ENCODE measurements at places on chromosomes 6 and 20.

DNA sequence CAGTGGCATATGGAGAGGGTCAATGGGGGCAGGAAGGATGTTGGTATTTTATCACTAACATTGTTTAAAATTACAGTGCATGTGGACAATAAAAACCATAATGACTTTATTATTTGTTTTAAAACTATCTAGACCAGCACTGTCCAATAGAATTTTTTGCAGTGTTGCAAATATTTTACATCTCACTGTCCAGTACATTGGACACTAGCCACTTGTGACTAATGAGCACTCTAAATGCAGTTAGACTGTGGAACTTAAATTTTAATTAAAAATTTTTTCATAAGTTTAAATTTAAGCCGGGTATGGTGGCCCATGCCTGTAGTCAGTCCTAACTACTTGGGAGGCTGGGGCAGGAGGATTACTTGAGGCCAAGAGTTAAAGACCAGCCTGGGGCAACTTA lies 101.7 kb downstream of the DTD1 start:
- DNase-seq, result no peak

DNA sequence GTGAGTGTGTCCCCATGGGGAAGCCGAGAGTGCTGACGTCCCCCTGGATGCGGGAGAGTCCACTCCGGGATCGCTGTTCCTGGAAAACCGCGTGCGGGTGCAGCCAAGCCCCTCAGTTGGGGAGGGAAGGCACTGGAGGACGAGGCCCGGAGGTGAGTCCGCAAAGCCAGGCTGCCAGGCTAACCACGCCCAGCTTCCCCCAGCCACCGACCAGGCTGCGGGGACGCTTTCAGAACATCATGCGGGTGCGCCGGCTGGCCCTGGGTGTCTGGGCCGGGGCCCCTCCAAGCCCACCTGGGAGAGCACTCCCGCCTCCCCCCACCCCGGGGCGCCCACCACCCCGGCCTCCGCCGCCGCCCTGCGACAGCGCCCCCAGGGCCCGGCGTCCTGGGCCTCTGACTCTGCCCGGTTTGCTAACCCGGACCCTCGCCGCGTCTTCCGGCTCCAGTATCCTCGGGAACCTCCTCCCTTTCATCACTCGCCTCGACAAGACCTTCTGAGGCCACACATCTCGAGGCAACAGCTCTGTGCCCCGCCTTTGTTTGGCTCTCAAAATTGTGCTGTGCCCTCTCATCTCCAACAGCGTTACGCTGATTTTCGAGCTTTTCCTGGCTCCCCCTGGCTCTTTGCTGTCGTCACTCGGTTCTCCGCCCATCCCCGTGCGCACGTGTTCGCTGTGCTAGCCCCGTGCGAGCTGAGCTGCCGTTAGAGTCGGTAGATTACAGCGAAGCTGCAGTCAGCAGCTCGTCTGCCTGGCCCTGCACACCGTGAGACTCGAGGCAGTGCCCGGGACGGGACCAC lies 47.1 kb upstream of the ENTPD6 start:
- peak; percentile 14 for DNase-seq

DNA sequence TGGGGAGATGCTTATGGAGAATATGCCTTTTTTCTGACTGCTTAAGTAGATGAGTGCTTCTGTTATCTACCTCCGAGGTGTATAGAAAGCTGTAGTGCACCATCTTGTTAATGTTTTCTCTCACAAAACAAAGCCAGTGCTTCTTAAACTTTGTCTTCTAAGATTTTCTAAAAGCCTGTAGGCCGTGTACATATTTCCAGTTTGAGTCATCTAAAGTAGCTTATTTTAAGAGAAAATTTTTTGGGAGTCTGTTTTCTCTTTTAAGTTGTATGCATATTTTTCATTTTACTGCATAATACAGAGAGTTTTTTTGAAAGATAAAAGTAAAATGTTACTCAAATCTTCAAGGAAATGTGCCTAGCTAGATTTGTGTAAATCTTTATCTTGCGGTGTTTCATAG lies 151.7 kb downstream of the GRIK2 start:
- DNase-seq, result no peak

- DNase-seq, result no peak
Measured at GRCh38 chr6:131825946-131826345, 18.1 kb downstream of the ENPP1 start.

DNA sequence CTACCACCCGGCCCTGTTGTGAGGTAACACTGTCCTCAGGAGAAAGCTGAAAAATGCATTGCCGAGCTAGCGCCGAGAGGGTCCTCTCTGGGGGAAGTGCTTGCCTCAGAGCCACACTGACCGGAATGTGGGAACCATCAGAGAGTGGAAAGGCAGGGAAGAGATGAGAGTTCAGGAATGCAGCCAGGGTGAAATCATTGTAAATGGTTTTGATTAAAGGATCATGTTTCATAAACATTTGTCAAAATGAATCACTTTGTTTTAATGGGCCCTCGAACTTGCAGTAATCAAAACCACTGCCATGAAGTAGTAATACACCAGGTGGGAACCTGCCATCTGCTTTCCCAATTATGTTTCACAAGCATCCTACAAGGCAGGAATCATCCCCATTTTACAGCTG lies 16.9 kb upstream of the IL17F start:
- DNase-seq, result peak; percentile 86

DNA sequence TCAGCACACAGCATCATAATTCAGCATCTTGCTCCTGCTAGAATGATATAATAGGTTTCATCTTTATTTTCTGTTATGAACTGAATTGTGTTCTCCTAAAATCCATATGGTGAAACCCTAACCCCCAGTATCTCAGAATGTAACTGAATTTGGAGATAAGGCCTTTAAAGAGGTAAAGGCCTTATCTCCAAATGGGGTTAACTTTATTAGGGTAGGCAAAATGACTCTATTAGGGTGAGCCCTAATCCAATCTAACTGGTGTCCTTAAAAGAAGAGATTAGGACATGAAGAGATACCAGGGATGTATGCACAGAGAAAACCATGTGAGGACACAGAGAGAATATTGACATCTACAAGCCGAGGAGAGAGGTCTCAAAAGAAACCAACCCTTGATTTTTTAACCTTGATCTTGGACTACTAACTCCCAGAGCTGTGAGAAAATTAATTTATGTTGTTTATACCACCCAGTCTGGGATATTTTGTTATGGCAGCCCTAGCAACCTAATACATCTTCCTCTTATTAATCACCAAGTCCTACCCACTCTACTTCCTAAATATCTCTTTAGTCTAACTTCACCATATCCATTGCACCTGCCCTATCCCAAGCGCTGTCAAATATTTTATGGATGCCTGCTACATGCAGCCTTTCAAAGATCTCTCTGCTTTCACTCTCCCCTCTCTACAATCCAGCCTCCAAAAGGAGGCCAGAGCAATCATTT lies 8.5 kb upstream of the MRS2 start:
- no peak for DNase-seq

GRCh38 chr20:48695738-48696137 lies 132.1 kb downstream of the PREX1 start:
- DNase-seq, result no peak

DNA sequence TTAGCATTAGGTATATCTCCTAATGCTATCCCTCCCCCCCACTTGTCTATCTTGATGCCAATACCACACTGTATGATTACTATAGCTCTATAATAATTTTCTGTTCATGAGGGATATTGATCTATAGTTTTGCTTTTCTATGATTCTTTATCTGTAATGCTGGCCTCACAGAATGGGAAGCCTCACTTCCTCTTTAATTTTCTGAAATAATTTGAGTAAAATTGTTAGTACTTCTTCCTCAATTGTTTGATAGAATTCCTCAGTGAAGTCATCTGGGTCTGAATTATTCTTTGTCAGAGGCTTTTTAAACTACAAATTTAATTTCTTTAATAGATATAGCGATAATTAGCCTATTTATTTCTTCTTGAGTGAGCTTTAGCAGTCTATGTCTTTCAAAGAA lies 31.2 kb downstream of the SIRPD start:
- DNase-seq, result no peak

- DNase-seq, result peak; percentile 58
Measured at GRCh38 chr6:80163754-80164187, 57.3 kb downstream of the BCKDHB start.

- no peak for DNase-seq
Measured at GRCh38 chr20:33704197-33704924, 15.7 kb downstream of the PXMP4 start.

DNA sequence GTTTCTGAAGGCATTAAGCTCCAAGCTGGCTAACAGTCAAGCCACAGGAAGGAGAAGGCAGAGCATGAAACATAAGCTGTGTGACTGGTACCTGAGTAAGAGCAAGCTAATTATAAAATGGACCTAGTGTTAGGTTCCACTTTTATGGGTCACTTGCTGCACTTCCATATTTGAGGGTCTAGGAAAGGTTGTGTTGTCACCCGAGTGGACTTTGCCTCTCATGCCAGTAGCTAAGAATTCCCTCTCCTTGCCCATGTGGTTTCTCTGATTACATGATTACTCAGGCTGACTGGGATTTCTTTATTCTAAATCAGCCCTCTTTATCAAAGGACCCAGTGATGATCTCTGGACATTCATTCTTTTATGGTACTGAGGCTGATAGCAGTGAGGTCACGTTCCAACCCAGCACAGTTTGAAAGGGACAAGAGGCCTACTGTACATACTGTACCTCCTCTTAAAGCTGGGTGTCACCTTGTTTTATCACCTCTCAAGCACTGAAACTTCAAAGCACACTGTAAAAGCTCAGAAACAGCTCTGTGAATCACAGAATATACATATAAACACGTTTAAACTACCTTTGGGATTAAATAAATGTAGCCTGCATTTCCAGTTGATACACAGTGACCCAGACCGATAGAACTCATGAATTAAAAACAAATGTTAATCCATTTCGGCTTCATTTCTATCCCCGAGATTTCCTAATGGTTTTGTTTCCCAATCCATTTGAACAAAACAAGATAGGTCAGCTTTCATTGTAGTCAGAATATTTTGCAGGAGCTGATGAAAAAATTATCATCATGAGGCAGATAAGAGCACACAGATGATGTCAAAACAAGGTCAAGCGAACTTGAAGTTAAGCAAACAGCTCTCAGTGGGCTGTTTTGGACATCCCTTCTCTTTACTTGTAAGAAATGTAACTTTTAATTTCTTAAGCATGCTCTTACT lies 96.5 kb downstream of the ALDH8A1 start:
- DNase-seq, result no peak

DNA sequence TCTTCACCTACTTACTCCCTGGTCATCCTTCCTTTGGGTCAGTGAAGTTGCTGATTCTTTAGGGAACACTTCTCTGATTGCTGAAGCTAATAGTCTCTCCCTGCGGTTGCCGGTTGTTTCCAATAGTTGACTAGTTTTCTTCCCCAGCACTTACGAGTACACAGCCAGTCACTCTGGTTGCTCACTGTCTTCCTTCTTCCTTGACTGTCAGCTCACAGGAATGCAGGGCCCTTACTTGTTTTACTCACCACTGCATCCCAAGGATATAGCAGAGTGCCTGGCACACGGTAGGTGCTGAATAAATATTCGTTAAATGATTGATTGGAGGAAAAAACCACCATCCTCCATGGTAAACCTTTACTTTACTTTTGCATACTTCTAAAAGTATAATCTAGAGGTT lies 345.0 kb downstream of the QKI start:
- peak; percentile 8 for DNase-seq

GRCh38 chr6:152207915-152208714 lies 400.6 kb downstream of the ESR1 start:
- no peak for DNase-seq

DNA sequence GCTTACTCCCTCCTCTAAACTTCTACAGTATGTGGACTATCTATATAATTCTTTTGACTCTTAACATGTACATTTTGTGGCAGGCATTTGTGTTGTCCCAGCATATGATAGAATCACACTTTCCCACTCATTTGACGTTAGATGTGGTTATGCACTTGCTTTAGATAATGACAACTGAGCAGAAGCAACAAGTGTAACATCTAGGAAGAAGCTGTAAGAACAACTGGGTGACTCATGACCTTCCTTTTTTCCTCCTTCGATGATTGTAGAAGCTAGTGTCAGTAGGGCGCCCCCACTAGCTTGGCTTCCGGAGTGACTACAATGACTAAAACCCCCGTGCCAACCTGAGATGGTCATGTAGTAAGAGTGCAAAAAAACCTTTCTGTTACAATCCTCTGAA lies 74.6 kb upstream of the CEP85L start:
- no peak for DNase-seq

GRCh38 chr6:53426667-53427270 lies 78.0 kb upstream of the ELOVL5 start:
- DNase-seq, result no peak

- no peak for DNase-seq
Measured at GRCh38 chr6:168415993-168416530, 24.9 kb upstream of the SMOC2 start.

DNA sequence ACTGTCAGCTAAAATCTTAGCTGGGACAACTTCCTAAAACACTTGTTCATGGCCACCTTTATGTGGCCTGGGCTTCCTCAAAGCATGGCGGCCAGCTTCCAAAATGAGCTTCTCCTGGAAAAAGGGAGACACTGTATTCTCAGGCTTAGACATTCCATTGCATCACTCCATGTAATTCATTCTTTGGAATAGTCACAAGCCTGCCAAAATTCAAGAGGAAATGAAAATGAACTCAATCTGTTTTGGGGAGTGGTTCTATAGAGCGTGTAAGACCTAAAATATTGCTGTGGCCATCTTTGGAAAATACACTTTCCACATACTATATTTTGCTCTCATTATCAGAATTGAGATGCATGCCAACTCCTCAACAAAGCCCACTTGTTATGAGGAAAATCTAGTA lies 687.0 kb downstream of the KIF16B start:
- DNase-seq, result no peak

- DNase-seq, result no peak
Measured at GRCh38 chr6:89454300-89454699, 21.3 kb downstream of the ANKRD6 start.

Data from fibroblast of skin of left quadriceps (primary cell).